ENCODE measurements at places on chromosomes 12 and 14.

- DNase-seq, result no peak
These were observed 15.4 kb upstream of the FAR2 start for GRCh38 chr12:29133680-29134079.

DNA sequence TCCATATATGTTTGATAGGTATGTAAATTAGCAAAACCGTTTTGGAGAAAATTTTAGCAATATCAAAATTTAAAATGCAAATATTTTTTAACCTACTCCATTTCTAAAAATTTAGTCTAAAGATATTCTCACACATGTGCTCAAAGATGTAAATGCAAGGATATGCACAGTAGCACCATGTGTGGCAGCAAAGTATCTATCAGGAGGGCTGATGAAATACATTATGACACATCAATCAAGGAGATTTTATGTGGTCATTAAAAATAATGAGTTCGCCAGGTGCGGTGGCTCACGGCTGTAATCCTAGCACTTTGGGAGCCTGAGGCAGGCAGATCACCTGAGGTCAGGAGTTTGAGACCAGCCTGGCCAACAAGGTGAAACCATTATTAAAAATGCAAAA is 8.0 kb upstream of the C1R start:
- DNase-seq, result no peak

- no peak for DNase-seq
These were observed 59.6 kb downstream of the FBXL14 start for GRCh38 chr12:1534748-1535147.

DNA sequence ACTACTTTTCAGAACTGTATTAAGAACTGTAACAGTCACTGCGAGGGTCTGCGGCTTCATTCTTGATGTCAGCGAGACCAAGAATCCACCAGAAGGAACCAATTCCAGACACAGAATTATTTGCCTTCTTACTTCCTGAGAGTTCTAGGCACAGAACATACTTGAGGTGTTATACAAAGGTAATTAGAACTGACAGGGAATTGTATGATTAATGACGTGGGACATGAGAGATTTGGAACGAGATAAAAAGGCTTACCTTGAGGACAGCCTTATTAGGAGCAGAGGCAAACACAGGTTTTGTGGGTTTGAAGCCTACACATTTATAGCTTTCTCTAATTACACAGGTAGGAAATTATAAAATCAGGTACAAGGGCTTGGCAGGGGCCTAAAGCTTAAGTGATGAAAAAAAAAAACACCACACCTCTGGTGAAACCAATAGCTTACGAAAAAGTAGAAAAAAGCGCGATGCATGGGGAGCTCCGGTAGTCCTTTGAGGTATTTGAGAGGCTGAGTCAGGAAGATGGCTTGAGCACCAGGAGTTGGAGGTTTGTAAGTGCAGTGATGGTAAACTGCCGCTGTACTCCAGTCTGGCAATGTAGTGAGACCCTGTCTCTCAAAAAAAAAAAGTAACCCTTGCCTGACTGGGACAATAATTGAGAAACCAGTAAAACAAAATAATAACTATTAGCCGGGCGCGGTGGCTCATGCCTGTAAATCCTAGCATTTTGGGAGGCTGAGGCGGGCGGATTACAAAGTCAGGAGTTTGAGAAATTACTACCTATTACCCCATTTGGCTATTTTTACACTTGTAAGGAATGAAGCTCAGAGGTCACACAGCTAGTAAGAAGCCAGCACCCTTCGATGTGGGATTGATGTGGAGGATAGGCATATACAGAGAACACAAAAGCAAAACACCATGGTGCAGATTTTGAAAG is 795 bp upstream of the ACOT2 start:
- no peak for DNase-seq

DNA sequence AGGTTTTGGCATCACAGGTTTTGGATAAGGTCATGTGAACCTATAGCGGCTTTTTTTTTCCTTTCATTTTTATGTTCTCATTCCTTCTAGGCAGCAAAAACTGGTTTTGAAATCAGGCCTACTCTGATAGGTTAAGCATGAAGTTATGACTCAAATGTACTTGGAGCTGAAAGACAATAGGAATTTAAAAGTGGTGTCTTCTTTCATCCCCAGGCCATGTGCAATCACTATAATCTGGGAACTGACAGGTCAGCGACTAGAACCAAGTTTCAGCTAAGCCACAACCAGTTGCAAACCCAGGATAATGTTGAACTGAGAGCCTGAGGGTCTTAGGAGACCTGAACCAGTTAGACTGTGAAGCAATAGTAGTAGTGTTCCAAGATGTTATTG is 74.3 kb downstream of the ANO6 start:
- no peak for DNase-seq

- DNase-seq, result no peak
These were observed 42.8 kb downstream of the STXBP6 start for GRCh38 chr14:25006961-25007795.

- no peak for DNase-seq
These were observed 48.8 kb upstream of the VRK1 start for GRCh38 chr14:96748362-96748761.

DNA sequence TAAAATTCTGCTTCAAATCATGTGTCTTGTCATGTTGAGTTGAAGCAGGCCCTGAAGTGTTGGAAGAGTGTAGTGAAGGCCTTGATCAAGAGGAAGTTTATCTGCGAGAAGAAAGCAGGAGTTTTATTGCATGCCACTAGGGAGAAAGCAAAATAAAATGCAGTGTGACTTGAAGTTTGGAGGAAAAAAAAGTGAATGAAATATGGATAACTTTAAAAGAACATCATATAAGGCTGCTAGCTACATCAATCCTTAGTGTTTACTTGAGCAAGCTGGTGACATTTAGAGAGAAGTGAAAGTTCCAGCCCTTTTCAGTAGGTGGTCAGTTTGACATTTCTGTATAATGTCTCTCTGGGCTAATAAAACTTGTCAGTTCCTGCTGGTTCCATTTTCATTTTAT is 841.1 kb downstream of the TMTC2 start:
- no peak for DNase-seq

- no peak for DNase-seq
These were observed 412 bp upstream of the TEP1 start for GRCh38 chr14:20413744-20414082.

DNA sequence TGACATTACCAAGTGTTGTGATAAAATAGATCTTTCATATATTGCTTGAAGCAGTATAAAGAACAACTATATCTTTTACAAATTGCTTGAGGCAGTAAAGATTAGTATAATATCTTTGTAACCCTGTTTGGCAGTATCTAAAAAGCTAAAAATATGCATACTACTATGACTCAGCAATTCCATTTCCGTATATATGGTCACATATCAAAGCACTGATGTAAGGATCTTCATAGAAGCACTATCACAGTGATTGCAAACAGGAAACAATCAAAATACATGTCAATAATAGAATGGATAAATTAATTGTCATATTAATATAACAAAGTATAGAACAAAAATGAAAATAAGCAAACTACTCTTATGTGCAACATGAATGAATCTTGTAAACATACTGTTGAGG is 158.4 kb upstream of the IGF1 start:
- no peak for DNase-seq

- DNase-seq, result no peak
These were observed 41.7 kb upstream of the DDX11 start for GRCh38 chr12:31031951-31032335.

DNA sequence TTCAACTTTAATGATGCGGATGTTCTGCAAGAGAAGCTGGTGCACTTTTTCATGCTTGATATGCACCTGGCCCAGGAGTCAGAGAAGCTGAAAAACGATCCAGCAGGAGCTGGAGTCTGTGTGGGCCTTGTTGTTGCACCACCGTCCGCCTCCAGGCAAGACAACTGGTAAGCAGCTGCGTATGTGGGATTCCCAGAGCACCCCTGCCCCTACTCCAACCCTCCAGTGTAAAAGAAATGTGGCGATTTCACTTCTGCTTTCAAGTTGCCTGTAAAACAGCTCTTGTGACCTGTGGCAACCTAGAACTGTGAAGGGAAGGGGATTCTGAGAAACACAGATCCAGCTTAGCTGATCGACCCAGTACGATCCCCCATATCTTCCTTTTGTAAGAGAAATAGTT is 154.1 kb upstream of the PELI2 start:
- no peak for DNase-seq

DNA sequence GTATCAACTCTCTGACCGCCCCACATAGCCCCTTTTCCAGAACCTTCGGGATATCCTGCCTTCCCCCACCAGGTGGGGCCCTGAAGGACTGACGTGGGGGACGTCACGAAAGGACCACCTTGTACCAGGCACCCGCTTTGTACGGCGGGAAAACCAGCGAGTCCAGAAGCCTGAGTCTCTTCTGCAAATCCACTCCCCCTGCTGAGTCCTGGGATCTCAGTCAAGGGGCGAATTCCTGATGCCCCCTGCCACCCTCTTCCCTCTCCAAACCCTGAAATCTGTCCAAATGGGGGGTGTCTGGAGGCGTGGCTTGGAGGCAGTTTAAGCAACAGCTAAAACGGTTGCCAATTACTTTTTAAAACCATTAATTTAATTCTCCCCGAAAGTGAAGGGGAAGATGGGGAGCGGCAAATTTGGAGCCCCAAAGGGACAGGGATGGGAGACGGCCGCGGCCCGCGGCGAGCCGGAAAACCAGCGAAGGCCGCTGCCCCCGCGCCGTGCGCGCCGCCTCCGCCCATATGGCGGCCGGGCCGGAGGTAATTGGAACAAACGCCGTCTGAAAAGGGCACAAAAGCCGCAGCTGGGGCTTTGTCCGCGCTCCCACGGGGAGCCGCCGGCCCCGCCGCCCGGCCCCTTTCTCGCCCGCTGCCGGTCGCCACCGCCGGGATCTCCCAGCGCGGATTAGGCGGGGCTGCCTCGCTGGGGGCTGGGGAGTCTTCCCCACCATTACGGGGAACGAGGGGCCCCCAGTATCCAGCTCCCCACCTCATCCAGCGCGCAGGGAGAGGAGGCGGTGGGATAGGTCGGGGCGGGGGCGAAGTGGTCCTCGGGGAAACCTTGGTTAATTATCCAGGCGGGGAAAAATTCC is 6.6 kb downstream of the LHX5 start:
- no peak for DNase-seq

- DNase-seq, result no peak
These were observed 28.5 kb upstream of the PLEK2 start for GRCh38 chr14:67440513-67440912.

DNA sequence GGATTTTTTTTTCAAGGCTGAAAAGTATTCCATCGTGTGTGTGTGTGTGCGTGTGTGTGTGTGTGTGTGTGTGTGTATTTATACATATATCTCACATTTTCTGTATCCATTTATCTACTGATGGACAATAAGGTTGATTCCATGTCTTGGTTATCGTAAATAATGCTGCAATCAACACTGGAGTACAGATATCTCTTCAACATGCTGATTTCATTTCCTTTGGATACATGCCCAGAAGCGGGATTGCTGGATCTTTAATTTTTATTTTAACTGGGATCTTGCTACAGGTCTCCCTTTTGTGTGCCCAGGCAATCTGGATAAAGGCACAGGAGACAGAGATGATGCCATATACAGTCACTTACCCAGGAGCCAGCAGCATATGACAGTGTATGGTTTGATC is 338.1 kb downstream of the SOX5 start:
- no peak for DNase-seq

GRCh38 chr12:21907948-21908837 is 33.0 kb downstream of the ABCC9 start:
- DNase-seq, result no peak

- no peak for DNase-seq
These were observed 406 bp downstream of the TMEM263 start for GRCh38 chr12:106956048-106956578.

DNA sequence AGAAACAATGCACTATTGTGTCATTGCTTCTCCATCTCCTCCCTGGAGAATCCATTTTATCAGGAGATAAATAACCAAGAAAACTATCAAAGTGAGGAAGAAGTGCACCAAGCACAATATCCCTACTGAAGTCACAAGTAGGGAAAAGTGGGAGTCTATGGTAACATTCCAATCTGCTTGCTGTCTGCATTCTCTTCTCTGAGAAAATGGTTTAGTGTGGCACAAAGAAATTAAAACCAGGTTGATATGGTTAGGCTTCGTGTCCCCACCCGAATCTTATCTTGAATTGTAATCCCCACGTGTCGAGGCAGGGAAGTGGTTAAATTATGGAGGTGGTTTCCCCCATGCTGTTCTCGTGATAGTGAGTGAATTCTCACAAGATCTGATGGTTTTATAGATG is 209.7 kb downstream of the PRKD1 start:
- DNase-seq, result no peak

- DNase-seq, result no peak
These were observed 11.7 kb downstream of the CAMKK2 start for GRCh38 chr12:121284551-121285390.

DNA sequence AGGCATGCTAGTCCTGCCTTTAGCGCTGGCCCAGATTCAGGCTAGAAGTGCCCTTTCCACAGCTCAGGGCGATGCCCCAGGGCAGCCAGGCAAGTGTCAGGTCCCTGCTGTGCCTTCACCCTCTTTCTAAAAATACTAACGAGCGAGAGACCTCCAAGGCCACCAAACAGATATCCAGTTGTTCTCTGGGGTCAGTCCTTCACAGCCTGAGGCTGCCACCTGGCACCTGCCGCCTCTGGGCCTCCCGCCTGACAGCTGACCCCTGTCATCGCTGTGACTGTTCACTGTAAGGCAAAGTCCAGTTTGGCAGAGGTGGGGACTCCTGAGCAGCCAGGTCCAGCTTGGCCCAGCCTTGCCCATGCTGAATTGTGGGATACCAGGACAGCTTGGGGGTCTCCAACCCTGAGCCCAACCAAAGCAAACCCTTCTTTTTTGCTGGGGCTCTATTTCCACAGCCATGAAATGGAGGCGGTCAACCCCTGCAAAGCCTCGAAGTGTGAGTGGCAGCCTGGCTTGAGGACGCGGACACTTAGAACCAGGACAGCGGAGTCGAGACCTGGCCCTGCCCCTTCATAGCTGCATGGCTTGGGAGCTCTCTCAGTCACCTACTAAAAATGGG is 79.9 kb downstream of the NINJ2 start:
- no peak for DNase-seq

- no peak for DNase-seq
These were observed 54.9 kb downstream of the VWF start for GRCh38 chr12:6069437-6070093.

Data from activated CD8-positive, alpha-beta memory T cell treated with anti-CD3 and anti-CD28 coated beads for 1 hour (primary cell).